ENCODE measurements at places on chromosomes 1 and 21.
A peak's percentile ranks its signal among the peaks of the same experiment; 100 is the strongest.

GRCh38 chr1:147204080-147204479 is 21.1 kb downstream of the FMO5 start:
- no peak for DNase-seq

DNA sequence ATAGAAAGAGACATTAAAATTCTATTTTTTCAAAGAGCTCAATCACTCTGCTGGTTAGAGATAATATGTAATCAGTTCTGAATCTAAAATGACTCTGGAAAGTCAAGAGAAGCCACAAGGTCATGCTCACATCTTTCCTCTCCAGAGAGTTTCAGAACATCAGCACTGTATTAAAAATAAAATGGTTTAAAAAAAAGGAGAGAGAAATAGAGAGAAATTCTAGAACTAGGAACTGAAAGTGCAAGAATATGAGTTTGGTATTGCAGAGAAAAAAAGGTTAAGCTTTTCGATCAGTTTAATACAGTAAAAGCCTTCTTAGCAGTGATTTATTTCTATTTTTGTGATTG is 44.0 kb upstream of the DIPK1A start:
- no peak for DNase-seq

GRCh38 chr1:181452746-181453145 is 30.6 kb upstream of the CACNA1E start:
- no peak for DNase-seq

DNA sequence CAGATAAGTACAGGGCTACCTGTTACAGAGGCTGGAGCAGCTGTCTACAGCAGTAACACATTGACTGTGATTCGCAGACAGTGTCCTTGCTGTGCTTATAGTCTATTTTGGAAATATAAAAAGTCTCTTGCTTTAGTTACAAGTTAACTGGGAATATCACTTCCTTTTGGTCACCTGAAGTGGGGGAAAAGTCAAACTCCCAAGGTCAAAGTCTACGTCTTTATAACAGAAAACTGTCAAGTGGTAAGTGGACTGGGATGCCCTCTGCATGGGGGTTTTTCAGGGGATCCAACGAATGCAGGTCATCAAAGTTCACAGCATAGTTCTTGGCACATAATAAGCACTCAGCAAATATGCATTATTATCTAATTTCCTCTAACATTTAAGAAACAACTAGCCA is 55.4 kb downstream of the FAM78B start:
- DNase-seq, result no peak

DNA sequence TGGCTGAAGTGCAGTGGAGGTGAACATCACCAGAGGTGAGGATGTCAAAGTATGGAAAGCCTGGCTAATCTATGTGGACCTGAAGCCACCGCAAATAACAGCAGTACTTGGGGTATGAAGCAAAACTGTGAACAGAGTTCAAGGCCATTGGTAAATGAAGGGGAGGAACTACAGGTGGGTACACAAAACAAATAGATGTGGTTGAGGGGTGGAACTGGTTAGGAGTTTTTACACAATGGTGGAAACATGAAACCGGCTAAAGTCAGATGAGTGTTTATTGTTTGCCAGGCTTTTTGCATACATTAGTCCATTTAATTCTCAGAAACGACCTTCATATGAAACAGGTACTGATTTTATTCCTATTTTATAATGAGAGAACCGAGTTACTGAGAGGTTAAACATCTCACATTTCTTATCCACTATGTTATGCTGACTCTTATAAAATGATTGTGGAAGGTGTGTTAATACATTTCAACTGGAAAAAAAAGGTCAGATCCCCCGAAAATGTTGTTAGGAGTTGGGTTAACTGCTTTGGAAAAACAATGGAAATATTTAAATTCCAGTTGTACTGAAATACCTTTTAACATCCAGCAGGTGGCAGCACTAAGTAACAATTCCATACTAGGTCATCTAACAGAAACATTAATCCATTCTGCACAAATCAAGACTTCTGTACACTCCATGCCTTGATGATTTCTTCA is 44.3 kb upstream of the GTF2B start:
- no peak for DNase-seq

DNA sequence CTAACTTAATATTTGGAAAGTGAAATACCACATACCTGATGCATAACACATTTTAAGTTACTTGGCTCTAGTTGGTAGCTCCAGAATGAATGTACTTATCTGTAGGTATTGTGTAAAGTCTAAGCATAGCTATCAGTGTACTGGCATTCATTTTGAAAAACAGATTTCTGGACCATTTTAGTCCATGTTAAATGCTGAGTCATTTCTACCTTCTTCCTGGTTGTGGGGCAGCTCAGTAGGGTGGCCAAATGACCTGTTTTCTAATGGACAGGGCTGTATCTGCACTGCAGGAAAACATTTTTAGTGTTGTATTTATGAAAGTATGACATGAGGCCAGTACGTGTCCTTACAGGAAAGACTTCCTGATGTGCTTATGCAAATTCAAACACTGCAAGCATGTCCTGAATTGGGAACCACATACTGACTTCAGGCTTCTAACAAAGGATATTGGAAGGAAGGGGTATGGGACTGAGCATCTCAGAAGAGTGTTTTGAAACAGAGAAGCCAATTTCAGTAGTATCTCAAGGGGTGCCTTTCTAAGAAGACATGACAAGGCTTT is 300.3 kb upstream of the B3GALT2 start:
- DNase-seq, result no peak

DNA sequence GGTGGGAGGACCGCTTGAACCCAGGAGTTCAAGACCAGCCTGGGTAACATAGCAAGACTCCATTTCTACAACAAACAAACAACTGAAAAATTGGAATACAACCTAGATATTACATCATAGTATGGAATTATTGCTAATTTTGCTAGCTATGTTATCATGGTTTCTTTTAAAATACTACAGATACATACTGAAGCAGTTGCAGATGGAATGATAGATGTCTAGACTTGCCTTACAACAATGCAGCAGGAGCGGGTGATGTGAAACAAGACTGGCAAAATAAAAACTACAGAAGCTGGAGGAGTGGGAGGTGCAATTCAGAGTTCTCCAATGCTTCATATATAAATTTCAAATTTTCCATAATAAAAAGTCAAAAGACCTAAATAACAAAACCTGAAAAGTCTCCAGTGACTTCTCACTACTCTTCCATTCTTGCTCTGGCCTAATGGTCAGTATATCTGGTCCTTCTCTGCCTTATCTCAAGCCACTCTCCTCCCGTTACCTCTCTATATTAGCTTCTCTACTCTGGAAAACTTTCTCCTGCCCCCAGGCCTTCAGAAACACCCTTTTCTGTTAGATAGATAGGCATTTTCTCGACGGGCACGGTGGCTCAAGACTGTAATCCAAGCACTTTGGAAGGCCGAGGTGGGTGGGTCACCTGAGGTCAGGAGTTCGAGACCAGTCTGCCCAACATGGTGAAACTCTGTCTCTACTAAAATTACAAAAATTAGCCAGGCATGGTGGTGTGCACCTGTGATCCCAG is 28.5 kb upstream of the TMEM200B start:
- no peak for DNase-seq

DNA sequence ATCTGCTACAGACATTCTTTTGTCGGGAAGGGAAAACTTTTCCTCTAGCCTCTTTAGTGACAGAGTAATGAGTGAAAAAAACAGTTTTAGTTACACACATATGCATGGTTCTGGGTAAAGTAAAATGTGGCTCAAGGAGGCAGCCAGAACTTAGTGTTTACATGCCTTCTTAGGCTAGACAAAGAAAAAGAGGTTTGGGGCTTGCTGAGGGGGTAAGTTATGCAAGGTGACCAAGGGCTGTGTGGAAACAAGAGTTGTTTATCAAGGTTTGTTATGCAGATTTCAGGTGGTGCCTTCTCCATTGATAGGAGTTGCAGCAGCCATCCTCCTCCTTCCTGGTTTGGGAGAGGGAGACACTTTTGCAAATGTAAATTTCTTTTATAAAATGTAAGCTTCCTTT is 66.5 kb upstream of the RAB3GAP2 start:
- DNase-seq, result no peak

- DNase-seq, result no peak
These were observed 60.1 kb downstream of the ADARB1 start for GRCh38 chr21:45134279-45135076.

DNA sequence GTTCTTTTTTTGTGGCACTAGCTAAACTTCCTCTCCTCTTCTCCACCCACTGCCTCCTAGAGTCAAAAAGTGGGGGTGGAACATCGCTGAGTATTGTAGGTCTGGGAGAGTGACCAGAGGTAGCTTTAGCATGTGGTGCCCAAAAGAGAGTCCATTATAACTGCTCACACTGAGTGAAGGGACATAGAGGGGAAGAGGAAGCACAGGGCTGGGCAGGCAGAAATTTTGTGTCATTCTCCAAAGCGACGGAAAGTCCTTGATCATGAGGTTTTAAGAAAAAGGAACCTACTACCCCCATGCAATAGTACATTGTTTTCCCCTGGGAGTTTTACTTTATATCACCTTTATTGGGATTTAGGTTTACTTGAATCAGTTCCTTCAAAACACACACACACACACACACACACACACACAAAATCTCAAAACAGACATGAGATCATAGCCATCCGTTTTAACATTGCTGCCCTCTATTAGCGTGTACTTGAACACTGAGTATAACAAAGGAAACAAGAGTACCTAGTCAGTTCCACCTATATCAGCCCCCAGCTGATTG is 4.1 kb downstream of the CD84 start:
- DNase-seq, result peak; percentile 58

DNA sequence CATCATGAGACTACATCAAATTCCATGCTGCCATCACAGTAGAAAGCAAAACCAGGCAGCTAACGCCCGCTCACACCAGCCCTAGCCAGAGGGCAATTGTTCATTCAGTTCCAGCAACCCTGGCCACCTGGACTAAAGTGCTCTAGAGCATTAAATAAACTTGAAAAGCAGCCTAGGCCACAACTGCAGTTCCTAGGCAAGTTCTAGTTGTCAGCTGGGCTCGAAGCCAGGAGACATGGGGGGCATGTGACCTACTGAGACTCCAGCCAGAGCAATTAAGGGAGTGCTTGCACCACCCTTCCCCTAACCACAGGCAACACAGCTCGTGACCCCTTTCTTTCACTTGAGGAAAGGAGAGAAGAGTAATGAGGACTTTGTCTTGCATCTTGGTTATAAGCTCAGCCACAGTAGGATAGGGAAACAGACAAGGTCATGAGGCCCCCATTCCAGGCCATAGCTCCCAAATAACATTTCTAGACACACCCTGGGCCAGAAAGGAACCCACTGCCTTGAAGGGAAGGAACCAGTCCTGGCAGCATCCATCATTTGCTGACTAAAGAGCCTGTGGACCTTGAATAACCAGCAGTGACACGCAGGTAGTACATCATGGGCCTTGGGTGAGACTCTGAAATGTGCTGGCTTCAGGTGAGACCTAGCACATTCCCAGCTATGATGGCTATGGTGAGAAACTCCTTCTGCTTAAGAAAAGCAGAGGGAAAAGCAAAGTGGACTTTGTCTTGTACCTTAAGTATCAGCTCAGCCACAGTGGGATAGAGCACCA is 77.0 kb downstream of the ZZZ3 start:
- no peak for DNase-seq

GRCh38 chr1:42784946-42785693 is at the start of gene TMEM269:
Gene TMEM269 (plus strand): TSS chr1:42784991. CDS start chr1:42789894, 4,903 bp downstream.
- DNase-seq, result no peak

- no peak for DNase-seq
These were observed 20.1 kb downstream of the GPR3 start for GRCh38 chr1:27412502-27412901.

DNA sequence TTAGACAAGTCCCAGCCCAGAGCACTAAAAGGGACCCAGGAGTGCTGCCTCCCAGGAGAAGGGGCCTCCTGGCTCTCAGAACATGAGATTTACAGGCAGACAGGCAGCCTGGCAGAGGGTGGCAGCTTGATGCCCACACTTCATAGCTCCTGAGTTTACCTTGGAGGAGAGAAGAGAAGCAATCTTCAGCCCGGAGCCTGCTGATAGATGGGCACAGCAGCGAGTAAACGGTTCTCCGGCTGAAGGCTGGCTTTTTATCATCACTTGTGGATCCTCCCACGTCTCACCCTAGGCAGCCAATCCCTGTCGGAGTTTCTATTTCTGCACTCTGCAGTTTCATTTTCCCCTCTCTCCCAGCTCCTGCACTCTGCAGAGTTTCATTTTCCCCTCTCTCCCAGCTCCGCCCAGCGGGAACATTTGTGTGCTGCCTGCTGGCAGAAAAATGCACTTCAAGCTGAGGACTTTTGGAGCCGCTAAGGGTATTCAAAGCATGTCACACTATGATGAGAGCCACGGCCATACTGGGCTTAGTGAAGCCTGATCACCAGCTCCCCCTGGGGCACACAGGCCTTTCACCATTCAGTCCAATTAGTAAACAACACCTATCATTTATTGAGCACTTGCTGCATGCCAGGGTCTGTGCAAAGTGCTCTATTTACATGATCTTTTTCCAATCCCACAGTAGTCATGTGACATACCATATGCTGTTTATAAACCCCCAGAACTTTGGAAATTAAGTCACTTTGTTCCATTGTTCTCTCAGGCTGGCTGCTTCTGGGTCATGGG is at the start of gene IFI6:
TSS of gene IFI6 (minus strand) at position 229 of the 786 bp plus-strand sequence. CDS start 2,878 bp downstream, outside the sequence.
- peak; percentile 92 for DNase-seq

- DNase-seq, result no peak
These were observed 70.2 kb downstream of the CCDC30 start for GRCh38 chr1:42533101-42533863.

DNA sequence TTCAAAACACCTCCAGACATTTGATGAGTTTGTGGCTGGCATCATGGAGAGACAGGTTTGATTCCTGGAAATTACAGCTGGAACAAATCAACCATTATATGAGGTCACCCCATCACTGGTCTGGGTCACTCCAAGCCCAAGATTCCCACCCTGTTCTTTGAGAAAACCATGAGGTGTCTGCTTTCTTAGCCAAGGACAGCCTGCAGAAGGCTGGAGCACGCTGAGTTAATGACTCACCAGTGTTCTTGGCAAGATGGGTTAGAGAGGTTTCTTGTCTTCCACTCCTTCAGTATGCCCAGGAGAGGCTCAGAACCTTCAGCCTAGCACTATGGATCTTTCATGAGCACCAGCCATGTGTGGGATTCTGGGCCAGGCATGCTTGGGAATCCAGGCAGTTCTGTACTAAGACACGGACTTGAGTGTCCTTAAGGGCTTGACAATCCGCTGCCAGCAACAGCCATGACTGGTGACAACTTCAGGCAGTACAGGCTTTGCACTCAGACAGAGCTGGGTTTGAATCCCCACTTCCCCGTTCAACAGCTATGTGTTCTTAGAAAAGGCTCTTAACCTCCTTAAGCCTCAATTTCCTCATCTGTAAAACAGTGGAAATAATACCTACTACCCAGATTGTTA is 43.9 kb downstream of the GRHL3 start:
- DNase-seq, result no peak

- DNase-seq, result no peak
These were observed 16.6 kb downstream of the NUDC start for GRCh38 chr1:26938004-26938658.

GRCh38 chr1:110259770-110260169 is 49.7 kb downstream of the KCNC4 start:
- no peak for DNase-seq

DNA sequence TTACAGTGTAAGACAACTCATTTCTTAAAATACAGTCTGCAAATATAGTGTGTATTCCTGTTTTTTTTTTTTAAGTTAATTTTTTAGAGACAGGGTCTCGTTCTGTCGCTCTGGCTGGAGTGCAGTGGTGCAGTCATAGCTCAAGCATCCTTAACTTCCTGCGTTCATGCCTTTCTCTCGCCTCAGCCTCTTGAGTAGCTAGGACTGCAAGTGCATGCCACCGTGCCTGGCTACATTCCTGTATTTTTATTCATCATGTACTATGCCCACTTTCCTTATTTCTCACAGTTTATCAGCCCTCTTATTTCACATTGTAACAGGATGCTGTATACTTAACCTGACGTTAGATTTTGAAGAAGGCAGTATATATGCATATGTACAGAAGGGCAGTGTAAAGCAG is 26.7 kb downstream of the MIER1 start:
- DNase-seq, result no peak

- DNase-seq, result peak; percentile 44
These were observed 11.6 kb upstream of the S100A7A start for GRCh38 chr1:153404768-153405167.
